ENCODE measurements at places on chromosomes 6 and 20.
A peak's percentile ranks its signal among the peaks of the same experiment; 100 is the strongest.

DNA sequence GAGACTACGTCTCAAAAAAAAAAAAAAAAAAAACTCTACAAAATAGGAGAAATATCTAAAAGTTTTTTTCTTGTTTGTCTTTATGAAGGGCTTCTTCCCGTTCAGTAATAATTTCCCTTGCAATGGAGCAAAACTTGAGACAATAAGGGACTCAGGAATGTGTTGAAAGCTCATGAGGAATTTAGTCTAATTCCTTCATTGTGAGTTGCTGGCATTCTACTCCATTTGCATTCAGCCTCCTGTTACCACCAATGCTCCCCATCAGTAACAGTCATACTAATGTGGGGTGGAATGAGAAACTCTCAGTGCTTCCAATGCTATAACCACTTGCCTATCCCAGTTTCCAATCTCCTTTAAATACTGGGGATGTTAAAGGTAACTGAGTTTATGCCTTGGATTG is 576.7 kb upstream of the AGPAT4 start:
- no peaks in the 10 kb centered on the region for H3K36me3 ChIP-seq
- peaks cover 2% of the 10 kb centered on the region for H3K4me1 ChIP-seq
- peak; percentile 71 for DNase-seq
- no peaks in the 10 kb centered on the region for H3K27me3 ChIP-seq
- no peak overlapping the region for H3K4me3 ChIP-seq
- H3K27ac ChIP-seq: no peak overlapping the region

GRCh38 chr6:170224694-170225660 is 65.9 kb downstream of the DLL1 start:
- H3K4me3 ChIP-seq: no peak overlapping the region
- no peak overlapping the region for H3K27ac ChIP-seq
- no peaks in the 10 kb centered on the region for H3K4me1 ChIP-seq

DNA sequence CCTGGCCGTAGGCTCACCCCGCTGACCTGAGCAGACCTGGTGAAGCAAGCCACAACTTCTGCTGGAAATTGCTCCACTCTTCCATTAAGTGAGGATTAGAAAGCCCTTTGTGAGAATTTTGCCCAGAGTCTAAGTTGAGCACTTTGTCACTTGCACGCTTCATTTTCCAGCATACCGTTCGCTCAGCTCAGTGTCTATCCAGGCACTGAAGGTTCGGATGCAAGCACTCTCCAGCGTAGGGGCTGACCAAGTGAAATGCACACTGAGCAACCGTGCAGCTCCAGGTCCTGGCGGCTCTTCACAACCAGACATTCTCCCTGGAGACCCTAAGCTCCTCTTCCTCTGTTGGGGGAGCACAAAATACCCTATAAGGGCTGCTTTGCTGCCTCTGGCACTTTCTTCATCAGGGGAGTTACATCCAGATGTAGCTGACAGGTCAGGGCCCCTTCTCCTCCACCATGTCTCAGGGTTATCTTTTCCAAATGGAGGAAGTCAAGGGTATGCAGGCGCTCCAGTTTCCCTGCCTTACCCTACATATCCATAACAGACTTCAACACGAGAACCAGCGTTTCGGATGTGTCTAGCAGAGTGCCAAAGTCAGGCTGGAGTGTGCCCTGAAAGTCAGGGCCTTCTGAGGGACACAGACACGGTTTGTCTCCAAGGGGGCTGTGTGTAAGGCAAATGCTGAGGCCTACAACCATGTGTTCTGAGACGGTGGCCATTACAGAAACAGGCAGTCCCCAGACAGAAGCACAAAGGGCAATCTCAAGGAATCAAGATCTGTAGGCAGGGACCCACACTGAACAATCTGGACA is 146.7 kb upstream of the AFDN start:
- H3K4me1 ChIP-seq: peaks cover 13% of the 10 kb centered on the region
- no peak overlapping the region for H3K27ac ChIP-seq
- DNase-seq: no peak
- H3K4me3 ChIP-seq: no peak overlapping the region

DNA sequence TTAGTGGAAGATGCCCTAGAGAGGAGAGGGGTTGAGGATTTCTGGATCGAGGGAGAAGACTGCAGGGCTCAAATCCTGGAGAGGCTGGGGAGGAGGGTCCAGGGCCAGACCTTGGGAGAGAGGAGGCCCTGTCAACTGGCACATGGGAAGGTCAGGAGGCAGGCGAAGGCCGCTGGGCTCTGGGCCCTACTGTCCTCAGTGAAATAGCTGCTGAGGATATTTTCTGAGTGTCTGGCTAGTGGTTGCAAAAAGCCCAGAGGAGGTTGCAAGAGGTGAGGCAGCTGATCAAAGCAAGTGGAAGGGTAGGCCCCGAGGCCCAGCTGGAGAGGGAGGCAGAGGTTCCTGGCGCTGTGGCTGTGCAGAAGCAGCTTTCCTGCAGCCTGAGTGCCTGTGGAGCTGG is 103.4 kb upstream of the MLN start:
- no peaks in the 10 kb centered on the region for H3K4me1 ChIP-seq
- DNase-seq: no peak
- H3K4me3 ChIP-seq: no peak overlapping the region
- H3K36me3 ChIP-seq: no peaks in the 10 kb centered on the region

DNA sequence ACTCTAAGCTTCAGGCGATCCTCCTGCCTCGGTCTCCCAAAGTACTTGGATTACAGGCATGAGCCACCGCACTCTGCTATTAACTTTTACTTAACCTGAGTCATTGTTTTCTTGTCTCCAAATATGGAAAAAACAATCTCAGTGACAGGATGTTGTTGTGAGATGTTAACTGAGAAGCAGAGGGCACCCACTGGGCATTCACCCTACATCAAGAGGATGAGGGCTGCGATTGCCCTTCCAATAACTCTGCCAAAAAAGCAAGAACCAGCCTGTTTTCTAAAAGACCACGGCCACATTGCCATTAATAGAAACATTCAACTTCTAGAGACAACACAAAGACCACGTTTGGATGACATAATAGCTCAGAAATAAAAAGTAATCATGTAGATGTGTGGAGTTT is 107.6 kb upstream of the SGK1 start:
- no peak overlapping the region for H3K4me3 ChIP-seq
- no peaks in the 10 kb centered on the region for H3K36me3 ChIP-seq
- no peaks in the 10 kb centered on the region for H3K4me1 ChIP-seq
- no peak for DNase-seq
- H3K27me3 ChIP-seq: no peaks in the 10 kb centered on the region

DNA sequence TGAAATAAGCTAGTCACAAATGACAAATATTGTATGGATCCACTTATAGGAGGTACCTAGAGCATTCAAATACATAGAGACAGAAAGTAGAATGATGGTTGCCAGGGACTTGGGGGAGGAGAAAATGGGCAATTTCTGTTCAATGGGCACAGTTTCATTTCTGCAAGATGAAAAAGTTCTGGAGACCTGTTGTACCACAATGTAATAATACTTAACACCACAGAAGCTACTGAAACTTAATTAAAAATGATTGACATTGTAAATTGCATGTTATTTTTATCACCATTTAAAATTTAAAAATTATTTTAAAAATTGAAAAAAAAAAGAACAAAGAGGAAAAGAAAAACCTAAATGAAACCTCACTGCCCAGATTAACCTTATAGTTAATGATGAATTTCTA is 67.4 kb downstream of the NHLRC1 start:
- H3K4me3 ChIP-seq: no peak overlapping the region
- no peaks in the 10 kb centered on the region for H3K36me3 ChIP-seq
- H3K27me3 ChIP-seq: no peaks in the 10 kb centered on the region
- no peak for DNase-seq
- H3K27ac ChIP-seq: no peak overlapping the region
- H3K4me1 ChIP-seq: no peaks in the 10 kb centered on the region

DNA sequence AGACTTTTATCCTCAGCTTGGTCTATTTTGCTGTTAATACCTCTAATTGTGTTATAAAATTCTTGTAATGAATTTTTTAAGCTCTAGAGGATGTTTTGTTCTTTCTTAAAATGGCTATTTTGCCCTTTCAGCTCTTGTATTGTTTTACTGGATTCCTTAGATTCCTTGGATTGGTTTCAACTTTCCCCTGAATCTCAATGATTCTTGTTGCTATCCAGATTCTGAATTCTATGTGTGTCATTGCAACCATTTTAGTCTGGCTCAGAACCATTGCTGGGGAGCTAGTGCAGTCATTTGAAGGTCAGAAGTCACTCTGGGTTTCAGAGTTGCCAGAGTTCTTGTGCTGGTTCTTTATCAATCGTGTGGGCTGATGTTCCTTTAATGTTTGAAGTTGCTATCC is 37.1 kb downstream of the OTOR start:
- no peaks in the 10 kb centered on the region for H3K27me3 ChIP-seq
- H3K27ac ChIP-seq: no peak overlapping the region
- no peaks in the 10 kb centered on the region for H3K4me1 ChIP-seq
- no peaks in the 10 kb centered on the region for H3K36me3 ChIP-seq

GRCh38 chr6:113397236-113397635 is 459.9 kb upstream of the MARCKS start:
- H3K36me3 ChIP-seq: no peaks in the 10 kb centered on the region
- H3K27me3 ChIP-seq: no peaks in the 10 kb centered on the region
- no peak overlapping the region for H3K27ac ChIP-seq
- no peak overlapping the region for H3K4me3 ChIP-seq
- no peak for DNase-seq

Data from mesendoderm (in vitro differentiated cells).